ENCODE measurements at places on chromosomes 2 and 18. TPM values are rescaled to one million over a fixed set of nuclear protein-coding genes. Genes with fewer than 3 reads are reported as not detected.

- DNase-seq, result peak; percentile 80
Measured at GRCh38 chr2:10036095-10036884, 7.1 kb upstream of the KLF11 start.

DNA sequence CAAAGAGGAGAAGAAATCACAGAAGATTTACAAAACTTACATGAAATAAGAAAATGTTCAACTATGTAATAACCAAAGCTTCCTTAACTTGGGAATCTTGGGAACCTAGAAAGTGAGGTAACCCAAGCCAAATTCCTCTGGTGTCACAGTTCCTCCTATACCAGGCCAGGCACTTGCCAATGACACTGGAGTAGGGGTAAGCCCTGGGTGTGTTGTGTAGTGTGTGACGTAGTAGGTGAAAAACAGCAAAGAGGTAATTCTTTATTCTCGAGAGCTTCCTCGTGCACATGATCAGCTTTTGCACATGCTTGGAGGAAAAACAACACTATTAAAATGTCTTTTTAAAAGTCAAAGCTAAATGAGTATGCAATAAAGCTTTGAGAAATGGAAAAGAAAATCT, 118.0 kb downstream of the METTL8 start:
- no peak for DNase-seq

- peak; percentile 51 for DNase-seq
Measured at GRCh38 chr2:20597860-20598183, 53.1 kb downstream of the HS1BP3 start.

DNA sequence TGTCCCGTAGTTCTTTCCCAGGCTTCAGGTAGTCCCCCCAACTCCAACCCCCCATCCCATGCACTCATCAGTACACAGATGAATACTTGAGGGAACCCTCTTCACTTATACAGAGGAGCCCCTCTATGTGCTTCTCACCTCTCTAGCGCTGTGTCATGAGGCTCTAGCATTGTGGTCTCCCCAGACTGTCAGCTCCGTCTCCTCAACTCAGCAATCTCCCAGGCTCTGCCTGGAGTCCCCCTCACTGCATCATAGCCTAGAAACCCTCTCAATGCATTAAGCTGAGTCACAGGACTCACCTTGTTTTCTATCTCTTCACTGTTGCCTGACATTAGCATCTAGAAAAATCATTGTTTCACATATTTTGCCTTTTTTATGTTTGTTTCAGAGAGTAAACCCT, 20.2 kb upstream of the PRKCE start:
- DNase-seq, result no peak

GRCh38 chr18:32734442-32734841, 38.4 kb downstream of the KLHL14 start:
- DNase-seq, result no peak

DNA sequence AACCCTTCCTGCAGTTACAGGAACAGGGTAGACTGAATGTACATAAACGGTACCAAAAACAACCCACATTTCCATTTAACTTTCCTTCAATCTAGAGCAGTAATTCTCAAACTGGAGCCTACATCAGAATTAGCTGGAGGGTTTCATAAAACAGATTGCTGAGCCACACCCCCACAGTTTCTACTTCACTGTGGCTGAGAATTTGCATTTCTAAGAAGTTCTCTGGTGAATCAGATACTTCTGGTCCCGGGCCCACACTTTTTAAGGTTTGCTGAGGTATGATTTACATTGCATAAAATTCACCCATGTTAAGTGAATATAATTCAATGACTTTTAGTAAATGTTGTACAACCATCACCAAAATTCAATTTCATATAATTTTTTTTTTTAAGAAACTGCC, 113.7 kb downstream of the SRBD1 start:
- DNase-seq, result no peak

DNA sequence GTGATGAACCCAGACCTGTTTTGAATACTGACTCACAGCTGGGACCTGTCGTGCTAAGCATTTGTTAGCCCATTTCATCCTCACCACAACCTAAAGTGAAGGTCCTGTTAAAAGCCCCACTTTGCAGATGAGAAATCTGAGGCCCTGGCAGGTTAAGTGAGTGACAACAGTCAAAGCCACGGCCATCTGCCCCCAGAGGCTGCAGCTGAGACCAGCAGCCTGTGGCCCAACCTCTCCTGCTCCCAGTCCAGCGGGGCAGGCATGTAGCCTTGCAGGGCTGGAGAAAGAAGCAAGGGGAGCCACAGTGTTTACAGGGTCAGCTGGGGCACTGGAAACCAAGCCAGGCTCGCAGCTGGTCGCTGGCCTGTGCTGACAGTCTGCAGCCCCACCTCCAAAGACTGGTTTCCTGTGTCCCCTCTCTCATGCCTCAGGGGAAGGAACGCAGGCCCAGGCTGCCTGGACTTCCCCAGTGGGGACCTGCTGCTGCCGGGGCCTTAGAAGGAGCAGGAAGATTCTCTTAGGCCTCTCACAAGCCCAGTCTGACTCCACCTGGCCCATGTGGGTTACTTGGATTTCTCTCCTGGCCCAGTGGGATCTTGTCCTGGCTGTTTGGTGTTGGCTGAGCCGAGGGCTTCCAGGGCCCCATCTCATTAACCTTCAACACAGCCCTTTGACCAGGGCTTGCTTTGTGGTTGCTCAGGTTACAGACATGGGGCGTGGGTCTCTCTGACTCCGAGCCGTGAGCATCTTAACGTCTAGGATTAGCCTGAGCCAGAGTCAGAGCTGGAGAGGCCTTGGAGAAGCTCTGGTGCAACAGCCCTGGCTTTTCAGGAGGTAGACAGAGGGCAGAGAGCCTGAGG, 1.7 kb downstream of the INPP5D start:
- DNase-seq, result peak; percentile 67

- DNase-seq, result peak; percentile 61
Measured at GRCh38 chr18:3411854-3412268, 38.1 kb upstream of the TGIF1 start.

DNA sequence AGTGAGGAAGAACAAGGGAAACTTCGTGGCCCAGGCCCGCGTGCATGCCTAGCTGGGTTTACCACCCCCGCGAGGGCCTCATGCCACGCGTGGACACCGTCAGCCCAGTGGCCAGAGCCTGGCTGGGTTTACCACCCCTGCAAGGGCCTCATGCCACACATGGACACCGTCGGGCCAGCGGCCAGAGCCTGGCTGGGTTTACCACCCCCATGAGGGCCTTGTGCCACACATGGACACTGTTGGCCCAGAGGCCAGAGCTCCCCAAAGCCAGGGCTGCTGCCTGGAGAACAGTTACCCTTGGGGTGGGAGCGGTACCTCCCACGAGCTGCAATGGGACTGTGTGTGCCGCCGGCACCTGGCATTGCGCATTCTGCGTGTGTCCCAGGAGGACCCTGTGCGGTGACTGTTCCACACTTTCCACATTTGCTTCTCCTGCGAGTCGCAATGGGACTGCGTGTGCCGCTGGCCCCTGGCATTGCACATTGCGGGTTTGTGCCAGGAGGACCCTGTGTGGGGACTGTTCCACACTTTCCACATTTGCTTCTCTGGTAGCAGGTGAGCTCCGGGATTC, 105.6 kb upstream of the CTDP1 start:
- DNase-seq, result peak; percentile 52

DNA sequence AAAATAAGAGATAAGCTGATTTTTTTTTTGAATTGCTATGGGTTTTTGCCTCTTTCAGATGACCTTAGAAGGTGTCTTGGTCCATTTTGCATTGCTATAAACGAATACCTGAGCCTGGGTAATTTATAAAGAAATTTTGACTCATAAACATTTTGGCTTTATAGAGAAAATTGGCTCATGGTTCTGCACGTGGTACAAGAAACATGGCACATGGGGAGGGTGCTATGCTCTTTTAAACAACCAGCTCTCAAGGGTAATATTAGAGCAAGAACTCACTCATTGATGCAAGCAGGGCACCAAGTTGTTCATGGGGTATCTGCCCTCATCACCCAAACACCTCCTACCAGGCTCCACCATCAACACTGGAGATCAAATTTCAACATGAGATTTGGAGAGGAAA, 408.8 kb downstream of the NUP35 start:
- DNase-seq, result no peak

DNA sequence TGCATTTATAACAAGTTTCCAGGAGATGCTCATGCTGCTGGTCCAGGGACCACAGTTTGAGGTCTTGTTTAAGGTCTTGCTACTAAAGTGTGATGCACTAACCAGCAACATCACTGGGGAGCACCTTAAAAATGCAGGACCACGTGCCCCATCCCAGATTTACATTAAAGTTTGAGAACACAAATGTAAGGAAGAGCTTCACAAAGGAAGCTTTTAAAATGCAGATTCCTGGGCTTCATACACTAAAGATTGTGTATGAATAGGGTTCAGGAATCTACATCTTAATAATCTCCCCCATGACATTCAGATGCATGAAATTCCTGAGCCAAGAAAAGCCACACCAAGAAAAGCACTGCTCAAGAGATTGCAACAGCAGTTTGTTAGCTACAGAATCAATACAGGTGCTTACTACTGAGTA, 235.3 kb upstream of the TANK start:
- no peak for DNase-seq

DNA sequence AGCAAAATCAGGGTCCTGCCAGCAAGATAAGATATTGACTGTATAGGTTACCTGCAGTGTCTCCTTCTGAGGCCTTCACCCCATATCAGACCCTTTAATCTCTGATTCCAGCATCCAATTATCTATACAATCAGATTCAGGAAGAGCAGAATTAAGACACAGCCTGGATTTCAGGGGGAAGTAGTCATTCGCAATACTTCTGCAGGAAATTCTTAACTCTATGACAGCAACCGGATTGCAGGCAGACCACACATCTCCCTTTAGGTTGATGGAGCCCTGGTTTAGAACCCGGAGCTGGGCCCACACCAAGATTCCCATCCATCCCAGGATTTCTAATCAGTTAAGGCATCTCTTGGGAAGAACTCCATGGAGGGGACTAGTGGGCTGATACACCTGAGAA, 9.5 kb downstream of the ARL4C start:
- DNase-seq, result no peak

- DNase-seq, result no peak
Measured at GRCh38 chr2:10343658-10344057, 41.0 kb downstream of the HPCAL1 start.

The SH2D6 gene
- 0.40 TPM for total RNA-seq

The HNRNPLL gene
- total RNA-seq, result 50.2 TPM

The HOXD1 gene
- 1.9 TPM for total RNA-seq

The ZCCHC2 gene
- total RNA-seq, result 35.5 TPM

Data from sciatic nerve (tissue), 2 donors.